ENCODE measurements at places on chromosomes 6 and 20.

GRCh38 chr6:75431379-75431778 is 62.2 kb downstream of the FILIP1 start:
- no peak for DNase-seq

DNA sequence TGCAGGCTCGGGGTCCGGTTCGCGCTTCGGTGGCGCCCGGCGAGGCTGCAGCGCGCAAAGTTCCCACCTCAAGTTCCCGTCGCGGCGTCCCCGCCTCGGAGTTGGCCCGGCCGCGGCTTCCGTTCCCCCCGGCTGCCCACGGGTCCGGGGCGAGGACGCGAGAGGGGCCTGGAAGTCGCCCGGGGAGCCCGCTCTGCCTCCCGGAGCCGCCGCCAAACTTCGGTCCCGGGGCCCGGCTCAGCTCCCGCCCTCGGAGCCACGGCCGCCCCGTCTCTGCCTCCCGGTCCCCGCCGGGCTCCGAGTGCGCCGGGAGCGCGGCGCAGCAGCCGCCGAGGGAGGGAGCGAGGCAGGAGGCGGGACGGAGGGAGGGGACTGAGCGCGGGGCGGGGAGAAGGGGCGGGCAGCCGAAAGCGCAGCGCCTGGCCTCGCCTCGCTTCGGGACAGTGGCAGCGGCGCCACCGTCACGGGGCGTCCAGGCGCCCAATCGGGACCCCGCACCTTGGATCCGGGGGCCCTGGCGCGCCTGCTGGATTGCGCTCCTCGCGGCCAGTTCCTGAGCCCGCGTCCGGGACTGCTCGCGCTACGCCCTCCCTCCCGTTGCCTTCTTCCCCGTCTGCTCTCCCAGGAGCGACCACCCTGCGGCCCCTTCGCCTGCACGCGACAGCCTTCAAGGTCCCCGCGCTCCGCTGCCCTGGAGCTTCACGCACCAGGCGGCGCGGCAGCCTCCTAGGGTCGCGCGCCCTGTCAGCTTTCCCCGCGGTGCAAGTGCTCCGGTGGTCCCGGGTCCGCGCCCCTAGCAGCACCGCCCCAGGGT is at the start of gene KCNG1:
Gene KCNG1, minus strand, starts transcription at position 305 of the 814 bp plus-strand sequence. CDS start 12,769 bp downstream, outside the sequence.
- no peak for DNase-seq

GRCh38 chr6:113920663-113921267 is 50.2 kb downstream of the HDAC2 start:
- DNase-seq: no peak

- DNase-seq: no peak
These were observed 9.2 kb upstream of the FAM83C start for GRCh38 chr20:35301426-35301825.

GRCh38 chr20:41030531-41031242 is 2.1 kb downstream of the TOP1 start:
- DNase-seq: no peak

- no peak for DNase-seq
These were observed 19.1 kb downstream of the ACSS2 start for GRCh38 chr20:34895465-34895864.

DNA sequence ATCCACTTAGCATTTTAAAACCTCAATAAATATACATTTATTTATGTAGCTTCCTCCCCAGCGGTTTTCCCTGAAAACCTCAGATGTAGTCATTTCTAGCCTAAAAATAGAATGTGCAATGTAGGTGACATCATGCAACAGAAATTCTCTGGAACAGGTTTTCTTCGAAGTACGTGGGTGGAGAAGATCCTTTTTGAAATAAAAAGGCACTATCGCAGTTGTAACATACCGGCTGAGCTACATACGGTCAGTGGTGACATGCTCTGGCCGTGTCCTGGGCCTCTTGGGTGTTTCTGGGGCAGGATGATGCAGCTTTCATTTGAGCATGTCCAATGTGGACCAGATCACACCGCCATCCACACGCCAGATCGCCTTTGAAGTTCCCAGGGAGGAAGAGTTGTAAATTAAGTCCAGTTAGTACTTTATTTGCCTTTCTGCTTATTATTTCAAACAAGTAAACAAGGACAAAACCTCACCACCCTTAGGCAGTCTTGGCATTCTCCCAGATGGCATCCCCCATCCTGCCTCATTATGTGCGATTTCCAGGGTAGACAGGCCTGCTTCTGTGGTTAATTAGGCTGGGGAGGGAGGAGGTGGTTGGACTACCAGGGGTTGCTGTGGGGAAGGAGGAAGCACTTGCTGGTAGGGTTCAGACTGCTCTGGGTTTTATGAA is 109.5 kb upstream of the CLDN20 start:
- DNase-seq: no peak
